ENCODE measurements at places on chromosomes 13 and 19.

- no peak for DNase-seq
These were observed 25.9 kb downstream of the ZNF791 start for GRCh38 chr19:12636631-12637030.

DNA sequence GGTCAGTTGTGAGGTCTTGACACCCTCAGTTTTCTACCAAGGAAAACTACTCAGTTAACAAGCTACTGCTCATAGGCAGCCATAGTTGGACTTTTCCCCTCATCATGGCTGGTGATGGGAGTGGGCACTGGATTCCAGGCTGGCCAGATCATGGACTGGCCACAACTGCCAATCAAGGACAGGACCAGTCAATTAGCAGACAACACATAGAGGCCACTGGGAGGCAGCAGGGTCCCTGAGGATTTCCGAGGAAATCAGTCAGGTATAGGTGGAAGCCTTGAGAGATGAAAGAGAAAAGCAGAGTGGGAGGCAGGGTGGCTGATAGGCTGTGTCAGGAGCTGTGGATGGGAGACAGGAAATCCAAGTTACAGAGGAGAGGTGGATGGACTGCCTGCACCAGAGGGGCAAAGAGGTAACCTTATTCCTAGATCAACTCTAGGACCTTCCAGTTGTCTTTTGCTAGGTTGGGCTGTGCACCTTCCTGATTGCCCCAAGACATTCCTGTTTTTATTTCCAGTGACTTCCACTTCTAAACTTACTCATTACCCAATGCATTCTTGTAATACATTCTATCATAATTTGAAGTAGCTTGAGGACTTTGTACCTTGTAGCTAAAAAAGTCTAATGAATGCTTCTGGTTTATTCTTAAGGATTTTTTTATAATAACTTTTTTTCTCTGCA, 361.8 kb downstream of the KCNRG start:
- DNase-seq = no peak

DNA sequence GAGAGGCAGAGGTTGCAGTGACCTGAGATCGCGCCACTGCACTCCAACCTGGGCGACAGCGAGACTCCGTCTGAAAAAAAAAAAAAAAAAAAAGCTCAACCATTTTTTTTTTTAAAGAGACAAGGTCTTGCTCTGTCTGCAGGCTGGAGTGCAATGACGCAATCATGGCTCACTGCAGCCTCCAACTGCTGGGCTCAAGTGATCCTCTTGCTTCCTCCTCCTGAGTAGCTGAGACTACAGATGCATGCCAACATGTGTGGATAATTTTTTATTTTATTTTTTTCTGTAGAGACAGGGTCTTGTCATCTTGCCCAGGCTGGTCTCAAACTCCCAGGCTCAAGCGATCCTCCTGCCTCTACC, 10.3 kb downstream of the EHD2 start:
- DNase-seq = no peak

GRCh38 chr13:75871059-75871458, 234.9 kb downstream of the LMO7 start:
- DNase-seq = no peak

GRCh38 chr13:97367016-97367822, 66.8 kb upstream of the RAP2A start:
- no peak for DNase-seq

- DNase-seq = no peak
These were observed 11.7 kb downstream of the ZNF773 start for GRCh38 chr19:57511484-57511883.

DNA sequence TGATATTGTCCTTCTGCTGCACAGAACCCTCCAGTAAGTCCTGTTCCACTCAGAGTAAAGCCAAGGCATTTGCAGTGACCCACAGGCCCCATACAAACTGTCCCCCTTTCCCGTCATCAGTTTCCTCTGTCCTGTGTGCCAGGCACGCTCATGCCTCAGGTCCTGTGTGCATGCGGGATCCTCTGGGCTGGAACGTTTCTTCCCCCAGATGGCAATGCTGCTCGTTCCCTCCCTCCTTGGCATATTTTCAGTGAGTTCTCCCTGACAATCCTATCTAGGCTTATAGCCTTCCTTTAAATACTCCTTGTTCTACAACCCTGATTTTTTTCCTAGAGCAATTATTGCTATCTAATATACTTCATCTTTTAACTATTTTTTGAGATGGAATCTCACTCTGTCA, 5.7 kb downstream of the OPA3 start:
- no peak for DNase-seq

- peak; percentile 43 for DNase-seq
These were observed 730 bp downstream of the NRTN start for GRCh38 chr19:5805462-5806132.

DNA sequence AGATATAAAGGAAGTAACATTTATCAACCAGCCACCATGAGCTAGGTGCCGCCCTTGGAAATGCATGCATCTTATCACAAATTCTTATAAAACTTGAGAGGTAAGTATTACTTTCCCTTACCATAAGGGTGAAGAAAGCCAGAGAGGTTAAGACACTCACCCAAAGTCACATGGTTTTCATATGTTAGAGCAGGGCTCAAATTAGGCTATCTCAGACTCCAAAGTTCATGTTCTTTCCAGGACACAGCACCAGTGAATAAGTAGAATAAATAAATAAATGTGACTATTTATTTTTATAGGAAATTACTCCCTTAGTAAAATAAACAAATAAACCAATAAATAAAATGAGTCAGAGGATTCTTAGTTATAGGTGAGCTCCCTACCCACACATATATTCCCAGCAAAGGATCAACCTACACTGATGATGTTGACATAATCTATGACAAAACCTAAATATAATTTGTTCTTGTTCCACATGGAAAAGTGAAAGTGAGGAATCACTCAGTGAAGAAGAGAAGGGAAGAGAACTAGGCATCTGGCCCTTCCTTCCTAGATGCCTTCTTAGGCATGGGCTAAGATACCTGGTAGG, 27.2 kb downstream of the SPRY2 start:
- no peak for DNase-seq

DNA sequence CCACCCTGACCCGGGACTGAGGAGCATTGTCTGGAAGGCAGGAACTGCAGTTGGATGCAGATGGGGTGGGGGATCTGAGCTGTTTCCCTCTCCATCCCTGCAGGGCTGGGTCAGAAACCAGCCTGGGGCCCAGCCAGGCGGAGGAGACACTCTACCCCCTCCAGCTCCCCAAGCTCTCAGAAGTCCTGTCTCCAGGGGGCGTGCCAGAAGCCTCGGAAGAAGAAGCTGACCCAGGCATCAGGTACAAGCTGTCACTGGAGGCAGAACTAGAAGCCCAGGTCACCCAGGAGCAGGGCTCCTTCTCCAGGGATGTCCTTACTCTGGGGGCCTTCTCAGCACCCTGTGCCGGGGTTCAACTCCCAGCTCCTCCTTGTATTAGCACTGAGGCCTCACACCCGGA, 15.5 kb downstream of the SIX5 start:
- no peak for DNase-seq

GRCh38 chr13:58806401-58806800, 1174.9 kb downstream of the PCDH17 start:
- DNase-seq = no peak

DNA sequence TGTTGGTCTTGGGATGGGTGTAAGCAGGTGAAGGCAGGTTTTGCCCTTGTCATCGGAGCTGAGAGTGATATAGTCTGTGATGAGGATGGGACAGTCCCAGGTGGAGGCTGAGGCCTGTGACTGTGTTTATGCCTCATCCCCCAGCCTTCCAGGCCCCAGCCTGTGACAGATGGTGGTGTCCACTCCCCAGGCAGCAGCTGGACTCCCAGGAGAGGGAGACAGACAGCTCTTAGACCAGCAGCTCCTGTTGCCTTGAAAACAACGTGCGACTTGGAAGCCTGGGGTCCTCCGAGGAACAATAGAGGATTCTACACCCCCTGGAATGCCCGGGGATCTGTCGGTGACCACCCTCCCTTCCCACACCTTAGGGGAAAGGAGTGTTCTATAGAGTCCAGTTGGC, 63.8 kb downstream of the CHST8 start:
- no peak for DNase-seq

GRCh38 chr13:77417897-77418296, 91.0 kb upstream of the MYCBP2 start:
- DNase-seq = no peak

- no peak for DNase-seq
These were observed 23.8 kb downstream of the SHC2 start for GRCh38 chr19:437041-437440.

DNA sequence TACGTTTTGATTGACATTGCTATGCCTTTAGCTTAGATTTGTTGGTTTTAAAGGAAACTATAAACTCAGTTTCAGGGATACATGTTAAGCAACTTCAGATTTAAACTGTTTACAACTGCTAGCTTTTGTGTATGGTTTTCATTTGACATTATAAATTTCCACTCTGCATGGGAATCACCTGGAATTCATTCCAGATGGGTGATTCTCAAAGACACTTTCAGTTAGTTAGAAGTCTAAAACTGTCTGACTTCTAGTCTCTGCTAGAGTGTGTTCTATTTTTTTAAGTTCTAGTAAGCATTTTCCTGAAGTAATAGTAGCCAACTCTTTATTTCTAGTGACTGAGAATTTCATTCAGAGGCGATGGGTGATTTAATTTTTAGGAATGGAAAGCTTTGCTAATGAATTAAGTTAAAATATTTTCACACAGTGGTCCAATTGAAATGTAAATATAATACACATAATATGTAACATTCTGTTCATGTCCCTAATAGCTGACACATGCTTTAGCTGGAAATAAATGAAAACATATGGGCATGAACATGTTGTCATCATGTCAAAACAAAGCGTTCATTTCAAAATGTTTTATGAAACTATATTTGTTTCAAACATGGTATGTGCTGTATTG, 58.3 kb upstream of the CSNK1A1L start:
- DNase-seq = no peak

GRCh38 chr13:108741930-108742329, 112.5 kb downstream of the MYO16 start:
- DNase-seq = no peak

DNA sequence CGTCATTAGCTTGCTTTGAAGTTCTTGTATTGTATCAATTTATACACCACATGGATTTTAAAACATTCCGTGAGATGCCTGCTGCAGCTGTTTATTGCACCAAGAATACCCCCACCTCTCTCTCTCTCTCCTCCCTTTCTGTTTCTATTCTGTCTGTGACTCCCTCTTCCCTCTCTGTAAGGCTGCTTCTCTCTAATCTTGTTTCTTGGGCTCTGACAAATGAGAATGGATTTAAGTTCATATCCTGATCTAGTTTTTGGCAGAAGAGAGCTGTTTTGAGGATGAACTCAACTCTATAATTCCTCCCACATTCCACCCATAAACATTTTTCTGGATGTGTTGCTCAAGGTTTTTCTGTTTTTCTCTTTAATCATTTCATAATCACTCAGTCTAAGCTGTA, 144.3 kb upstream of the FRY start:
- no peak for DNase-seq

- no peak for DNase-seq
These were observed 514 bp upstream of the MCEMP1 start for GRCh38 chr19:7676376-7676775.

DNA sequence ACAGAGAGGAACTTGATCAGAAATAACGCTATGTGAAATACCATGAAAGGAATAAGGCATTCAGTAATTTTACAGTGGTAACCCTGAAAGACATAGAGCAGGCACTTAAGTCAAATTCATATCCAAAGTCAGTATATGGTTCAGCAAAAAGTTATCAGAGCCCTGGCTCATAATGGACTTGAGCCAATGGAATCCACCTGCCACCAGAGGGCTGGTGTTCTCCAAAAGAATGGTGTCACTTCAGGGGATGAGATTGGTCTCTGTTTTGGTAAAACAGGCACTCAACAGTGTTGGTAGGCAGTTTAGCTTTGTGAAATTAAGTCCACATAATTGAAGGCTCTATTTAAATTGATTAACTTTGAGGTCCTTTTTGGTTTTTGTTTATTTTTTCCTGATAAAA, 93.9 kb downstream of the LIG4 start:
- no peak for DNase-seq

GRCh38 chr13:101647760-101648159, 195.3 kb downstream of the ITGBL1 start:
- no peak for DNase-seq

DNA sequence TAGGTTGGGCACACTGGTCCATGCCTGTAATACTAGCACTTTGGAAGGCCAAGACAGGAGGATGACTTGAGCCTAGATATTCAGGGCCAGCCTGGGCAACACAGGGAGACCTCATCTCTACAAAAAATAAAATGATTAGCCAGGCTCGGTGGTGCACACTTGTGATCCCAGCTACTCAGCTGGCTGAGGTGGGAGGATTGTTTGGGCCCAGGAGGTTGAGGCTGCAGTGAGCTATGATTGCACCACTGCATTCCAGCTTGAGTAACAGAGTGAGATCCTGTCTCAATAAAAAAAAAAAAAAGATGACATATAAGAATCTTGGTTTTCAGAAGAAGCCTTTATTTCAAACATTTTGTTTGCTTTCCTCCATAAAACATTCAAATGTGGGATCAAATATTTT, 178.0 kb downstream of the LIG4 start:
- no peak for DNase-seq

DNA sequence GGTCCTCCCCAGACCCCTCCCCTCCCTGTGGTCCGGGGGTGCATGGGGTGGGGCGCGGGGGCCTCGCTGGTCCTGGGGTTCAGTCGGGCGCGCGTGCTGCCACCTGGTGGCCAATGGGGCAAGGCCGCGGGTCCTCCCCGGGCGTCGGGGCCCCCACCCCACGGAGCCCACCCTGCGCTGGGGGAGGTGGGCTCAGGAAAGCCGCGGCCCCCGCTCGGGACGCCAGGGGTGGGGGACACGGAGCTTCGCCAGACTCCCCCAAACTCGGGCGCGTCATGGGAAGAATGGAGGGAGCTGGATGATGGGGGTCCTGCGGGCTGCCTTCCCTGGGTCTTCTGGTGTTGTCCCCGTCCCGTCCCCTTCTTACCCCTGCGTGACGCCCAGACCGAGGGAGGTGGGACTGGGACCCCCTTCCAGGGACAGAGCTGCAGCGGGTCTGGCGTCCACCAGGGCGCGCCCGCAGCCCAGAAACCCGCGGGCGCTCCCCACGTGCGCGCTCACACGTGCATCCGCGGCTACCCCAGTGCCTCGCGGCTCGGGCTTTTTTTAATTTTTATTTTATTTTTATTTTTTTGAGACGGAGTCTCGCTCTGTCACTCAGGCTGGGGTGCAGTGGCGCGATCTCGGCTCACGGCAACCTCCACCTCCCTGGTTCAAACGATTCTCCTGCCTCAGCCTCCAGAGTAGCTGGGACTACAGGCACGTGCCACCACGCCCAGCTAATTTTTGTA, 19.8 kb upstream of the TCF3 start:
- DNase-seq = no peak

DNA sequence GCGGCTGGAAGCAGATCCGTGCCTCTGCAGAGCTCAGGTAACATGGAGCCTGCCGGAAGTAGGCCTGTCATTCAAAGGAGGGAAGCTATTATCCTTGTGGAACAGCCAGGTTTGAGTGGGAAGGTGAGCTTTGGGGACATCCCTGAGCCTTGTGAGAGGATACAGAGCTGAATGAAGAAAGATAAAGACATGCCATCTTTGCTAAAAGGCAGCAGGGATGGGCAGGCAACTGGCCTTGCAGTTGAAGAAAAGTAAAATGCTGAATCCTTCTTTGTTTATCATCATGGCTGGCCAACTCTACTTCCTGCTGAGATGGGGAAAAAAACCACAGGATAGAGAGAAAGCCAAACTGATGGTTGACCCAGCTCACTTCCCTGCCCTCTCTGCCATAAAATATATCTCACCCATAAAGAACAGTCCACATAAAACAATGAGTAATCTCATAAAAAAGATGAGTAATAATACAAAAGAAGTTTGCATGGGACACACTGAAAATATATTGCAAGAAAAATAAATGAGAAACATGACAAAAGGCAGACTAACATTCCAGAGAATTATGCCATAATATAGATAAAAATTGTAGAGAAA, 226.3 kb downstream of the DLEU7 start:
- DNase-seq = no peak

- DNase-seq = no peak
These were observed 351.9 kb downstream of the EFNB2 start for GRCh38 chr13:106183410-106184065.
